KG1 (cell line): ENCODE measurements at places on chromosomes 7 and 10.

- DNase-seq = no peak
Measured at GRCh38 chr10:22992075-22992474, 64.2 kb downstream of the ARMC3 start.

- no peak for DNase-seq
Measured at GRCh38 chr10:113982296-113982695, 61.4 kb upstream of the ADRB1 start.

- DNase-seq = no peak
Measured at GRCh38 chr7:7370076-7370475, 165.6 kb downstream of the COL28A1 start.

GRCh38 chr7:41885078-41885477 is 182.2 kb upstream of the INHBA start:
- DNase-seq = no peak

GRCh38 chr7:50214126-50214670 is 90.3 kb upstream of the IKZF1 start:
- DNase-seq = no peak

GRCh38 chr7:36535866-36536664 is 146.4 kb downstream of the ANLN start:
- DNase-seq = no peak
